Vagina (tissue), 2 donors: ENCODE measurements at places on chromosomes 6 and 20. TPM values are rescaled to one million over a fixed set of nuclear protein-coding genes. Genes with fewer than 3 reads are reported as not detected.

DNA sequence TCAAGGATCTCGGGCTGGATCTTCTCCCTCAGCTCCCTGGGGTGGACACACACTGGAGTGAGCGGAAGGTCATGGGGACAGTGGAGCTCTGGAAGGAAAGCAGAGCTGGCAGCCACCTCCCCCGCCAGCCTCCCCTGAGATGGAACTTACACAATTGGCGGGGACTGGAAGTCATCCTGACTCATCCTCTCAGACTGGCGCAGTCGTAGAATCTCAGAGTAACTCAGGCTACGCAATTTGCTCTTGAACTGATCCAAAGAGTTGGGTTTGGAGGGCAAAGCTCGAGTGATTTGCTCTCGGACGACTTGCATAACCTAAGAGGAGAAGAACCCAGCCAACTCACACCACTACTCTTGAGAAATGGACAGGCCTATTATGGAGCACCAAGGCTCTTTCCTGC is 34.8 kb downstream of the ELMO2 start:
- H3K27ac ChIP-seq: no peak overlapping the region
- H3K27me3 ChIP-seq: no peaks in the 10 kb centered on the region
- peaks cover 6% of the 10 kb centered on the region for H3K36me3 ChIP-seq
- H3K4me1 ChIP-seq: no peaks in the 10 kb centered on the region

DNA sequence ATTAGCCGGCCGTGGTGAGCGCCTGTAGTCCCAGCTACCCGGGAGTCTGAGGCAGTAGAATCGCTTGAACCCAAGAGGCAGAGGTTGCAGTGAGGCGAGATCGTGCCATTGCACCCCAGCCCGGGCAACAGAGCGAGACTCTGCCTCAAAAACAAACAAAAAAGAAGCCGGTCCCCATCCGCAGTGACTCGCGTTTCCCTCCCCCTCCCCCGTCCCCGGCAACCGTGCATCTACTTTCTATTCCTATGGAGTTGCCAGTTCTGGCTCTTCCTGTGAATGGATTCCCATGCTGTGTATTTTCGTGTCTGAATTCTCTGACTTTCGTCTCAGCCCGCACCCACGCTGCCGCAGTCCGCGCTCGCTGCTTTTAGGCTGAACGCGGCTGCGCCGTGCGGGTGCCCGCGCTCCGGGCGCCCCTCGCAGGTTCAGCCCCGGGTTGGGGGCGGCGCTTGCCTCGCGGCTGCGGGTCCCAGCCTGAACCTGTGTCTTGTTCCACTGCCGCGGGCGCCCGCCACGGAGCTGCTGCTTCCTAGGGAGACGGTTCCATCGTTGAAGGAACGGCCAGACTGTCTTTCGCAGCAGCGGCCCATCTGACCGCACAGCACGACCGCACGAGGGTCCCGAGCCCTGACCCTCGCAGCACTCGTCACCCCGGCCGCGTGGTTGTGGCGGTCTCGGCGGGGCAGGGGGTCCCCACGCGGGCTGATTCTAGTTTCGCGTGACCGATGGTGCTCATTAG is 1.1 kb upstream of the MRGBP start:
- H3K4me1 ChIP-seq: peaks cover 26% of the 10 kb centered on the region
- no peak for DNase-seq
- H3K36me3 ChIP-seq: no peaks in the 10 kb centered on the region

DNA sequence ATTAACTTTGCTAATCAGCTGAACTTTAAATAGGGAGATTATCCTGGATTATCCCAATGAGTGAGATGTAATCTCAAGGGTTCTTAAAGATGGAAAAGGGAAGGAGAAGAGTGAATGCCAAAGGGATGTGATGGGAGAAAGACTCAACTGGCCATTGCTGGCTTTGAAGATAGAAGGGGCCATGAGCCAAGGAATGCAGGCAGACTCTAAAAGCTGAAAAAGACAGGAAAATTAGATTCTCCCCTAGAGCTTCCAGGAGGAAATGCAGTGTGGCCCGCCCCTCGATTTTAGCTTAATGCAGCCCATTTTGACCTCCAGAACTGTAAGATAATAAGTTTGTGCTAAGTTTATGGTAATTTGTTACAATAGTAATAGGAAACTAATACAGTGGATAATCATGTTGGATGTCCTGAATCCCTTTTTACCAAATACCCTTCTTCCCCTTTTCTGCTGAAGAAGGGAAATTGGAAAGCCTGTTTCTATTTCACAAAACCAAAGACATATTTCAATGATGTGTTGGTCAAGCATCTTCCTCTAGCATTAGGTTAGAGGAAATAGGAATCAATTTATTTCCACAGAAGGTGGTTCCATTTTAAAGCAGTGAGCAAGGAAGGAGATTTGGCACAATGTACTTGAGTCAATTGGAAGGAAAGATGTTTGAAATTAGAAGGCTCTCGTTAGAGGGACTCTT is 3.3 kb upstream of the HDDC2 start:
- peaks cover 10% of the 10 kb centered on the region for H3K4me1 ChIP-seq
- no peak overlapping the region for H3K27ac ChIP-seq
- no peak for DNase-seq

DNA sequence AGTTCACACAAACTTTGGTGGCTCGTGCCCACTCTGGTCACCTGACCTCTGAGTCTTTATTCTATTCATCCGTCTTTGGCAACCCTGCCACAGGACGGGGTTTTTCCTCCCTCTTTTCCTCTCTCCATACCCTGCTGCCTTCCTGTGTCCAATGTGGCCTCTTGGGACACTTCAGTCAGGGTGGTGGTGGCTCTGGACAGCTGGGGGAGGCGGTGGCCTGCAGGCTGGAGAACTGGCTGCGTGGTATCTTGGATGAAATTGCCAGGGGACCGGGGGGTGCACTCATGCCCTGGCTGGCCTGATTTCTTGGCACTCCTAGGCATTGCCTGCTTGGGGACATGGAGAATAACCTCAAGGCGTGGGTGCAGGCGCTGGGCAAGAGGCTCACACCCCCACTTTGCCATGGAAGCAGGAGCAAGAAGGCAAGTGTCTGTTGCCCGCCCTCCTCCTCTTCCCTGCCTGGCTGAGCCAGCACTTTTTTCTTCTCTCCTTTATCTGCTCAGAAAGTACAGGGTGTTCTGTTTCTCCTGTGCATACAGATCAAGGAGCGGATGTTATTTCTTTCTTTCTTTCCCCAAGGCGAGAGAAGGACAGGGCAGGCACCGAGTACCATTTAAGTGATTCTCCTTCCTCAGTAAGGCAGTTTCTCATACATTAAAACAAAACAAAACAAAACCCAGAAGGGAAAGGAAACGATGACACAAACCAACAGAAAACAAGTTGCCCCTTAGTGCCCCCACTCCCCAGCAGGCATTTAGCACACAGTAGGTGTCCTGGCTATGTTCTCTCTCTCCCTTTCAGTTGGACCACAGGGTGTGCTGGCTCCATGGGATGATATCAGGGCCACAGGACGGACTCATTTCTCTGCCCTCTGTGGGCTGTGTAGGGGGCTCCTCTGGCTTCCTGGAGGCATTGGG is 155.5 kb upstream of the RNF24 start:
- no peaks in the 10 kb centered on the region for H3K36me3 ChIP-seq
- H3K27me3 ChIP-seq: no peaks in the 10 kb centered on the region
- H3K4me3 ChIP-seq: no peak overlapping the region
- H3K27ac ChIP-seq: peak overlapping the region; percentile 74
- no peak for DNase-seq
- H3K4me1 ChIP-seq: peaks cover 19% of the 10 kb centered on the region

DNA sequence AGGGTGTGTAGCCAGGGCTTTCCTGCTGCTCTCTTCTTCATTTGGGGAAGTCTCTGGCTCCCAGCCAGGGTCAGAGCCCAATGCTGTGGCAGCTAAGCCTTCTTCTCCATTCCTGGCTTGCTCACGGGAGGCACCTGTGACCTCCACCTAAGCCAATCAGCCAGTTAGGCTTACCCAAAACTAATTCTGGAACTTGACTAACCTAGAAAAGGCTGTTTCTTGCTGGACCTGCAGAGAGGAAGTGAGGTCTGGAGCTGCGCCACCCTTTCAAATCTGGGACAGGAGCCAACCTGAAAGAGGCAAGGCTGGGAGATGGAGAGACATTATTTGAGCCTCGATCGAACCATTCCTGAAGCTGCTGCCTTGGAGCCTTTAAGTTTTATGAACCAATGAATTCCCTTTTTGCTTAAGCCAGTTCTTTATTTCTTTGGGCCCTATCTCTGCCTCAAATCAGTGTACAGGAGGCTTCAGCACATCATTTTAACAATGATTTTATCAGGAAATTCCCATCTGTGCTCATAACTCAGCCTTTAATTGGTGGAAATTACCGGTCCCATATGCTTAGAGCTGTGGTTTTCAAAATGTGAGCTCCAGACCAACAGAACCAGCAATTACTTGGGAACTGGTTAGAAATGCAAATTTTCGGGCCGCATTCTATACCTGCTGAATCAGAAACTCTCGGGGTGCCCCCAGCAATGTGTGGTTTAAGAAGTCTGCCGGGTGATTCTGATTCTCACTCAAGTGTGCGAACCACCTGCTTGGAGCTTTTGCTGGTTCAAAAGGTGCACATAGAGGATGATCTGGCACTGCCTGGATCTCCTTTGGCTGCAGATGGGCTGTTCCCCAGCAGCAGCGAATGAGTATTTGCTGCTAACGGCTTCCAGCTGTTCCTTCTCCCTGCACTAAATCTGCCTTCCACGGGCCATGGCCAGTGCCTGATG is 97.4 kb upstream of the RNF24 start:
- no peaks in the 10 kb centered on the region for H3K27me3 ChIP-seq
- H3K36me3 ChIP-seq: no peaks in the 10 kb centered on the region
- no peak overlapping the region for H3K4me3 ChIP-seq

The NNAT gene
- total RNA-seq: 8.3 TPM
